T-helper 17 cell (primary cell): ENCODE measurements at places on chromosomes 2 and 18.

DNA sequence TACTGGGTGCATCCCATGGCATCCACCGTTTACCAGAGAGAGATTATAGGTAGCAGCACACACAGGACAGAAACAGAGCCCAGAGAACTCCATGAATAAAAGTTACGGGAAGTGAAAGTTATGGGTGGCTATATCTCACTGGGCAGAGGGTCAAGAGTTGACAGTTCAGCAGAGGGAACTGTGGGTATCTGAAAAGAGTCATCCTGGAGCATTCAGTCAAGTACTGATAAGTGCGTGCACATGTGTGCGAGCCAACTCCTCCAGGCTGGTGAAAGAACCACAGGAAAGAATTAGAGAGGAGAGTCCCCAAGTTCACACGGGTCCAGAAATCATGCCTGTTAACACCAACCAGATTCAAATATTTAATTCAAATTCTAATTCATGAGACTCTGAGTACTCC, 1588.2 kb downstream of the LRP1B start:
- DNase-seq, result no peak

DNA sequence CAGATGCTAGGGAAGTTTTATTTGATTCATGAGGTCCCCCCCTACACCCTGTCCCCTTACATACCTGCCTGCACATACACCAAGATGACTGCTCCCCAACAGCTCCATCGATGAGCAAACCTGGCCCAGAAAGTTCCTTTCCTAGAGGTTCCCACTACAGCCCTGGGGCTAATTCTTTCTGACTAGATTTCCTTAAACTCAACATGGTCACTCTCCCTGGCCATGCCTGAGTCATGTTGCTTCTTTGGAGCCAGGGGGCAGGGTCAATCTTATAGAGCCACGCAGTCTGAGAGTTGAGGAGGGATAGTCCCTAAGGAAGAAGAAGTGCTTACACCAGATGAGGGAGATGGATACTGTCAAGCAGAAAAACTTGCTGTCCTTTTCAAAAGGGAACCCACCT, 67.7 kb upstream of the GLI2 start:
- no peak for DNase-seq

DNA sequence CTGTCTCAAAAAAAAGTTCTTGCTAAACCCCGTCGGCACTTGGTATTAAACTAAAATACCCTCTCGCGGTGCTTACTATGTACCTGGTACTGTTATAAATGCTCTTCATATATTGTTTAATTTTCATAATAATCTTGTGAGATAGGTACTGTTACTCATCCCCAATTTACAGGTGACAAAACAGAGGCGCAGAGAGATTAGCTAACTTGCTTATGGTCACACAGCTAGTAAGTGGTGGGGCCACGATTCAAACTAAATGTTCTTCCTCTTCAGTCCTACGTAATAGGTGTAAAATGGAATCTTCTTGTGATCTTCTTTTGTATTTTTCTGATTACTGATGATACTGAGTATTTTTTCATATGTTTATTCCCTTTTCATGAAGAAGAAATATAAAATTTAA, 51.3 kb downstream of the TET3 start:
- no peak for DNase-seq

- no peak for DNase-seq
Observed at GRCh38 chr2:134020608-134021007, 233.3 kb upstream of the MGAT5 start.

- no peak for DNase-seq
Observed at GRCh38 chr2:218465987-218466633, 47.2 kb downstream of the VIL1 start.

- DNase-seq, result no peak
Observed at GRCh38 chr2:9820020-9820973, 23.0 kb upstream of the TAF1B start.

DNA sequence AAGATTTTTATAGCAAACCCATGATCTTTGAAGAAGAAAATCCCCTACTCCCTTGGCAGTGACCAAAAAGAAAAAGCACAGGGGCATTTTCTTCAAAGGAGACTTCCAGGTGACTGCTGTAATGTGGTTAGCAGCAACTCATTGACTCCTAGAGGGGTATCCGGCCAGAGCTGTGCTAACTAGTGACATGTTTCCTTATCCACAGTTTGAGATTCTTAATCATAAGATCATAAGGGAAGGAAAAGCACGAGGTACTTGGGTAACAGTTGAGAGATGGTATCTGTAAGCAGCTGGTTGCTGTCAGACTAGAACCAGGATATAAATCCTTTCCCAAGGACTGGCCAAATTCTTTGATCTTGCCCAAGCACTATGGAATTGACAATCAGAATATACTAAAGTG, 124.7 kb downstream of the MREG start:
- no peak for DNase-seq

DNA sequence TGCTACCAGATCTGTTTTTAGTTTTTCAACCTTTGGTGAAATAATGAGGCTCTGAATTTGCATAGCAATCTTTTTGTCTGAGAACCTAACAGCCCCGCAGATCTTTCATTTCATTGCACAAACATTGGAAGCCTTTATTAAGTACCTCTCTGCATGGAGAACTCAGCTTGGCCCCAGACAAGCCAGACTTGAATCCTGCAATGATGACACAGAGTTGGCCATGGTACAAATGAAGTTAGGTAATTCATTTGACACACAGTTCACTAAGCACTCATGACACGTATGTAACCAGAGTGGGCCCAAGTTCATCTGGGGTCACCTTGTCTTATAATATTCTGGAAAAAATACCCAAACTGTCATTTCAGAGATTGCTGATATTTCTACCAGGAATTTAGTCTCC, 439.1 kb upstream of the ID2 start:
- DNase-seq, result no peak

GRCh38 chr2:138029276-138029675, 65.0 kb downstream of the HNMT start:
- DNase-seq, result no peak
